AG09319 (cell line): ENCODE measurements at places on chromosomes 4 and X.

- no peak for DNase-seq
Measured at GRCh38 chr4:98249831-98250230, 11.4 kb upstream of the RAP1GDS1 start.

GRCh38 chr4:113423631-113424030 is 337.9 kb downstream of the CAMK2D start:
- no peak for DNase-seq

DNA sequence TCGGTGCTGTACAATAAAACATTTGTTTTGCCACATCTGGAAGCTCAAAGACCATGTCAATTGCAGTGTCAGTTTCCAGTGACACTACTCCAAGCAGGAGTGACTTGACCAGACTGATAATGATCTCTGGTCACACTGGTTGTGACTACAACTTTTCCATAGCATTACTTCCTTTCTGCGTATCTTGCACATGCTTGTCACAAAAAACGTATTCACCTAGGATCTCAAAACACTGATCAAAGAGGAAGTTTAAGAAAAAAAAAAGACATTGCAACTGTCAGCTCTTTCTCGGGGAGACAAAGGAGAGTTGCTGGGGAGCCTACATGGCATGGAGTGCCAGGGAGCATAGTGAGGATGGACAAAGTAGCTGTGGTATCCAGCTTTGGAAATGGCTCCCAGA is 60.6 kb downstream of the OPHN1 start:
- no peak for DNase-seq

DNA sequence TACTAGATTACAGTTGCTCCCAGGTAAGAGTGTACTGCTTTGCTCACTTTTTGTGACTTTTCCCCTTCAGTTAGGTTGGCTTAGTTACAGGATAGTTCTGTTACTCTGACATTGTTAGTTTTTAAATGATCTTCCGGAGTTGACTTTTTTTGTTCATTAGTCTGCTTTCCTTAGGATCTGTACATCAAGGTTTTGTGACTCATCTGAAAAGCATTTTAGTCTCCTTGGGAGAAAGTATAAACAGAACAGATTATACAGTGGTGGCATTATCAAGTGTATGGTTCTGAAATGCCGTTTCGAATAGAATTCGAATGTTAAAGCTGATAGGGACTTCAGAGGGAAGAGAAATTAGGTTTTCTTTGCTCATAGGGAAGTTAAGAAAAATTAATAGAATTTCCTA is 63.3 kb downstream of the USP9X start:
- no peak for DNase-seq

DNA sequence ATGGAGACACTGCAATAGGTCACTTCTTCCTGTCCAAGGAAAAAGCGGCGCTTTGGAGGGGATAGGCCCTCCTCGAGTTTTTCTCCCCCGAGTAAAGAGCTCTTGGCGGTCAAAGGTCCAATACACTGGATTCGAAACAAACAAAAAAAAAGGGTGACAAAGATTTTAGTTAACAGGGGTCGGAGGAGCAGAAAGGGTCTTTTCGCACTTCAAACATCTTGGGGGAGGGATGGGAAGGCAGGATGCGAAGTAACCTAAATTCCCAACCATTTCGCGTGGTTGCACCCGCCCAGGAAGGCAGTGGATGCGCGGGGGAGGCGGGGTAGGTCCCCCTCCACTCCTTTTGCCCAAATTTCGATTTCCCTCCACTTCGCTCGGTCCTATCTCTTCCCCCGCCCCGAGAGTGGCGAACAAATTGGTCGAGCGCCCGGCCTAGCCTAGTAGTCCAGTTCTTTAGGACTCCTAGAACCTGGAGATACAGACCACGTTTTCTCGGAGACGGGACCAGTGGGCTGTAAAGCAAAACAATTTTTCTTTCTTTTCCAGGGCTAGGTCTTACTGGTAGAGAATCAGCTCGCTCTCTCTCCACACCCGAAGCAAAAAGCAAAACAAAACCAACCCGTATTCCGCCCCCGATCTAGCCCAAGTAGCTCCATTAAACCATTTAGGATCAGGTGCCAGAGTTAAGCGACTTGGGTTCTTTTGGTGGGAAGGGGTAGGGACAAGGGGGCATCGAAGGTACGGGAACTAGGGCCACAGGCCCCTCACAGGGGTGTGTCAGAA is 2.0 kb upstream of the STAG2 start:
- DNase-seq: no peak

DNA sequence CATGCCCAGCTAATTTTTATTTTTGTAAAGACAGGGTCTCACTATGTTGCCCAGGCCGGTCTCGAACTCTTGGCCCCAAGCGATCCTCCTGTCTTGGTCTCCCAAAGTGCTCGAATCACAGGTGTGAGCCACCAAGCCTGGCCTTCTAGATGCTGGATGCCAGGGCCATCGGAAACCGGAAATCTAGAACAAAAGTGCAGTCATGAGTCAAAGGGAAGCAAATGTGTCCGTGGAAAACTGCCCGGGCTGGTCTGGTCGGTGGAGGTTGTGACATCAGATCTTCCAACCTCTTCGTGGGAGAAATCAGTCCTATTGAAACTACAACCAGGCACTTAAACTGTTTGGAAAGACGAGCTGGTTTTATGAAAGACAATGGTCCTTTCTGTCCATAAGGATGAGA is 92.3 kb upstream of the SHOX start:
- DNase-seq: no peak

GRCh38 chr4:124555959-124556358 is 156.6 kb downstream of the ANKRD50 start:
- DNase-seq: no peak

- no peak for DNase-seq
Measured at GRCh38 chr4:82889287-82889686, 1.7 kb downstream of the SEC31A start.

DNA sequence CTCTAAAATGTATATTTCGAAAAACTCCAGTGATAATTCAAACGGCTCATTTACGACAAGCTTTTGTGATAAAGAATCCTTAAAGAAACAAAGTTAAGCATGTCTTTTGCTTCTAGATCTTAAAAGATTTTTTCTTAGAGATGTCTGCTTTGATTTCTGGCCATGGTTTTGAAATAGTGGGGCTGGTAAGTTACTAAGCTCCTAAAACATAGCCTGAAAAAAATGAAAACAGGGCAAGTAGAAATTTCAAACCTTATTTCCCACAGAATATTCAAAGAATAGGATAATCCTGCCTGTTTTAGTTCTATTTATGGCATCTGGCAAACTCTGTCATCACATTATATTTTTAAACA is 318.3 kb downstream of the ARHGAP24 start:
- no peak for DNase-seq

DNA sequence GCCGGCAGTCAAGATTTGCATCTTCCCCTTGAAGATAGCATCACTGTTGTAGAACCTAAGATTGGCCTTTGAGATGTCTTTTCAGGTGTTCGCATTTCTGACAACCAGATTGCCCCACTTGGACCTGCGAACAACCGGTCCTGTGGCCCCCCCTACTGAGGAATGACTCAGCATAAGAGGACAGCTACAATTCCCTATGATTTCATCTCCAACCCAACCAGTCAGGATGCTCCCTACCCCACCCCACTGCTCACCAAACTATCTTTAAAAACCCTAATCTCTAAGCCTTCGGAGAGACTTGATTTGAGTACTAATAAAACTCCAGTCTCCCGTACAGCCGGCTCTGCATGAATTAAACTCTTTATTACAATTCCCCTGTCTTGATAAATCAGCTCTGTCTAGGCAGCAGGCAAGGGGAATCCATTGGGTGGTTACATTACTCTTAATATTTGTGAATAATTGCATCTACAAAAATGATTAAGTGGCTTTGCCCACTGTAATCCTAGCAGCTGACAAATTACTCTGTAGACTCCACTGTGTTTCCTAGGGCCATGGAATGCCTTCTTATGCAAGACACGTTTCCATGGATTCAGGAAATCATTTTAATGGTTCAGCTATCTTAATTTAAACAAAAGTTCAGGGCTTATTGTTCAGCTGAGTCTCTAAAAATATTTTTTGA is 95.4 kb downstream of the GPR143 start:
- DNase-seq: peak; percentile 30

GRCh38 chr4:173280998-173281397 is 53.2 kb downstream of the HMGB2 start:
- DNase-seq: no peak

DNA sequence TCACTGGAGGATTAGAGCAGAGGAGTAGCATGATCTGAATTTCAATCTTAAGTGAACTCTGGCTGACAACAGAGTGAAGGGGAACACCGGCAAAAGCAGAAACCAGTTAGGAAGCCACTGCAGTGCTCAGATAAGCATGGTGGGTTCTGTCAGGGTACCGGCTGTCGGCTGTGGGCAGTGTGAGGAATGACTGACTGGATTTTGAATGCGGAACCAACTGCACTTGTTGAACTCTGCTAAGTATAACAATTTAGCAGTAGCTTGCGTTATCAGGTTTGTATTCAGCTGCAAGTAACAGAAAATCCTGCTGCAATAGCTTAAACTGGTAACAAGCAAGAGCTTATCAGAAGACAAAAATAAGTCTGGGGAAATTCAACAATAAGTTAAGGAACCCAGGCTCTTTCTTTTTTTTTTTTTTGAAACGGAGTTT is 5.2 kb downstream of the HTT start:
- no peak for DNase-seq

DNA sequence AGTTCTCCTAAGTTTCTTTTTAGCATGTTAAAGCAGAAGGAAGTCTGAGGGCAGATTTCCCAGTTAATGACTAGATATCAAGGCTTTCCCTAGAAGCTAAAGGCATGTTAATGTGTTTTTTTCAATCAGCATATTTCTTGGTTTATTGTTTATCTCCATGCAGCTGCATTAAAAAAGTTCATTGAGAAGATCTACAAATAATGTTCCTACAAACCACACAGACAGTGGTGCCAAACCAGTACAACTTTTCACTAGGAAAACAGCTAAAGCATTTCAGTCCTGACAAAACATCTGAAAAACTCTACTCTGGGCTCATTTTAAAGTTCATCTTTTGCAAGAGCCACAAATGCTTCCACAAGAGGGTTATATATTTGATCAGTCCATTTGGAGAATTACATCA is 320.0 kb downstream of the ADGRL3 start:
- no peak for DNase-seq
